Activated CD8-positive, alpha-beta T cell treated with anti-CD3 and anti-CD28 coated beads for 36 hours (primary cell): ENCODE measurements at places on chromosomes 2 and 18. TPM values are rescaled to one million over a fixed set of nuclear protein-coding genes. Genes with fewer than 3 reads are reported as not detected.

The SNORC gene
- total RNA-seq: 2.4 TPM

The MYO1B gene
- 44.8 TPM for total RNA-seq

The PPP1R1C gene
- not detected for total RNA-seq

The PKP4 gene
- total RNA-seq: 38.7 TPM

The ANKRD62 gene
- total RNA-seq: not detected

The HOXD13 gene
- total RNA-seq: not detected

The POLE4 gene
- 48.9 TPM for total RNA-seq

The KCNS3 gene
- not detected for total RNA-seq
